ENCODE measurements at places on chromosomes 2 and 18. TPM values are rescaled to one million over a fixed set of nuclear protein-coding genes. Genes with fewer than 3 reads are reported as not detected.

LAPTM4A gene
- total RNA-seq, result 250 TPM

TGIF1 gene
- 122 TPM for total RNA-seq

SPDYA gene
- not detected for total RNA-seq

WNT6 gene
- total RNA-seq, result 0.16 TPM

SH3BP4 gene
- total RNA-seq, result 43.6 TPM

TNP1 gene
- total RNA-seq, result not detected

QPCT gene
- 20.4 TPM for total RNA-seq

TTR gene
- total RNA-seq, result not detected

TGOLN2 gene
- 84.0 TPM for total RNA-seq

SPHKAP gene
- total RNA-seq, result not detected

MSTN gene
- total RNA-seq, result not detected

ANKRD30BL gene
- not detected for total RNA-seq

NRP2 gene
- 143 TPM for total RNA-seq

MYO5B gene
- 9.4 TPM for total RNA-seq

CXCR2 gene
- total RNA-seq, result not detected

CYP27A1 gene
- total RNA-seq, result 0.14 TPM

VIT gene
- total RNA-seq, result not detected

MROH2A gene
- 0.26 TPM for total RNA-seq

CD207 gene
- total RNA-seq, result not detected

MAPK4 gene
- 0.20 TPM for total RNA-seq

CRYGC gene
- total RNA-seq, result not detected

EHD3 gene
- total RNA-seq, result 7.3 TPM

CRYGD gene
- total RNA-seq, result not detected

CIB4 gene
- 0.38 TPM for total RNA-seq

ARHGEF4 gene
- 7.4 TPM for total RNA-seq

FOXI3 gene
- not detected for total RNA-seq

SLC38A11 gene
- not detected for total RNA-seq

CKAP2L gene
- total RNA-seq, result 15.9 TPM

SLC4A5 gene
- total RNA-seq, result 0.07 TPM

GRHL1 gene
- total RNA-seq, result 1.3 TPM

CLK1 gene
- 32.6 TPM for total RNA-seq

EVX2 gene
- total RNA-seq, result not detected

C2orf66 gene
- 0.14 TPM for total RNA-seq

IL37 gene
- not detected for total RNA-seq

PRKCE gene
- 8.5 TPM for total RNA-seq

C2orf78 gene
- total RNA-seq, result not detected

CCL20 gene
- 4.2 TPM for total RNA-seq
